Tibial nerve (tissue), 4 donors: ENCODE measurements at places on chromosomes 6 and 20.
A peak's percentile ranks its signal among the peaks of the same experiment; 100 is the strongest.

DNA sequence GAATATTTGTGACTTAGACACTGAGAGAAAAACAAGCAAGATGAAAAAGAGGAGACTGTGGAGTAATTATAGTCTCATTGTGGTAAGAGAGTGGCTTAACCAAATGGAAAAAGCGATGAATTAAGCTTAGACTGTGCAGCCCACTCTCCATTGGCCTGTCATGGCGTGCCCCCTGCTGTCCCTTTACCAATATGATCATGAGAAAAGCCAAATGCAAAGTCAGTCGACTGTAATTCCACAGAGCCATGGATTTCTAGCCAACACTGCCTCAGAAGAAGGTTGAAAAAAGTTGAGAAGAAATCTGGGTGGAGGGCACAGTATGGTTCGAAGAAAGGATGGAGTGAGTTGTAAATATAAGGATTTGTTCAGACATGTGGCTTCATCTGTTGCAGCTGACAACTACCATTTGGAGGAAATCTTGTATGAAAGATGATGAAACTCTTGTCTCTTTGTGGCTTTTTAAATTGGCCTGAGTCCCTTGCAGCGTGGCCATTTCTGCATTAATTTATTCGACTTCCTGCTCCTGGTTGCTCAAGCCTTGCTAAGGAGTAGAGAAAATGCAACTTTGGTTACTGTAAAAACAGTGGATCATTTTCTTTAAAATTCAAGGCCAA, 251.4 kb downstream of the DOK5 start:
- H3K4me1 ChIP-seq, result no peaks in the 10 kb centered on the region
- no peak overlapping the region for H3K27ac ChIP-seq
- H3K36me3 ChIP-seq, result no peaks in the 10 kb centered on the region
- H3K4me3 ChIP-seq, result no peak overlapping the region
- H3K27me3 ChIP-seq, result no peaks in the 10 kb centered on the region

DNA sequence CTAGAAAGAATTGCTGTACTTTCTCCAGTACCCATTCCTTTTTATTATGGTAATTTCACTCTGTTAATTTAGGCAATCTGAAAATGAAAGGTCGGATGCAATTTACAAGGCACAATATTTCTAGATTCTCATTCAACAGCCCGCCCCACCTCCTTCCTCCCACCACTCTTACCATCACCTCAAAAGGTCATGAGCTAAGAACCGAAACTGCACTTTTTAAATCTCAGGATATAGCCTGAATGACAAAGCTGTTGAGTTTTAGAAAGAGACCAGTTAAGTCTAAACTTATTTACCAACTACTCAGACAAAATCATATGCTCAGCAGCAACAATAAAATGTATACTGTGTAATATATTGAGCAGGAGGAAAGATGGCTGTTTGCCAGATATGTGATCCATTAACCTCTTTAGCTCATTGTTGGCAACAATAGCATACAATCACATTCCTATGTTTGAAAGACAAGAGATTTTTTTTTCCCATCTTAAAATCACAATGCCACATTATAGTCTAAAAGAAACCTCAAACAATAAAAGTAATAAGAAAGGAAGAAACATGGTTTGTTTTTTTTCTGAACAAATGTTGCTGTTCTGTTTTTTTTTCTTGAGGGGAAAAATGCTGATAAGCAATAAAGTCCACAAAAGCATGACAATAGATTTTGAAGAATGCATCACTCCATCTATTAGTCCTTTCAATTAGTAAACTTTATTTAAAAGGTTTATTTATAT, 1.6 kb upstream of the HS3ST5 start:
- DNase-seq, result no peak
- H3K36me3 ChIP-seq, result no peaks in the 10 kb centered on the region
- peaks cover 13% of the 10 kb centered on the region for H3K27me3 ChIP-seq
- peaks cover 36% of the 10 kb centered on the region for H3K4me1 ChIP-seq
- no peak overlapping the region for H3K4me3 ChIP-seq
- no peak overlapping the region for H3K27ac ChIP-seq

DNA sequence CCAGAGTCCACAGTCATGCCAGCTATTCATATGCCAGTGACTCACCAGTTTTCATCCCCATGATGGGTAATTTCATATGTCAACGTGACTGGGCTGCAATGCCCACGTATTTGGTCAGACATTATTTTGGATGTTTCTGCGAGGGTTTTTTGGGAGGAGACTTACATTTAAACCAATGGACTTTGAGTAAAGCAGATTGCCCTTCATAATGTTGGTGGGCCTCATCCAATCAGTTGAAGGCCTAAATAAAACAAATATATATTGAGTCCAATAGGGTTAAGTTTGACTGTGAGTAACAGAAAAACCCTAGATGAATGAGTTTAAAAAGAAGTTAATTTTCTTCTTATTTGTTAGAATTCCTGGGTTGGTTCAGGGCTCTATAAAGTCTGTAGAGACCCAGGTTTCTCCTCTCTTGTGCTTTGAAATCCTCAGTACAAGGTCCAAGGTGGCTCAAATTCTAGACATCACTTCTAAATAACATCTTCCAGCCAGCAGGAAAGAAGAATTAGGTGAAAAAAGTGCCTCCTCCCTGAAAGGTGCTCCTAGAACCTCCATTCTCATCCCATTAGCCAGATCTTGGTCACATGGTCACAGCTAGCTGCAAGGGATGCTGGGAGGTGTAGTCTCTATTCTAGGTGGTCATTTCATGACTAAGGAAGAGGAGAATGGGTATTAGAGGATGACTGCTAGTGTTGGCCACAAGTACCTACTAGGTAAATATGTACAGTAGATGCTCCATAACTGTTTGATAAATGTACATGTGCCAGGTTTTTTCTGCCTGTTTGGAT, 16.7 kb upstream of the NEDD9 start:
- no peak overlapping the region for H3K4me3 ChIP-seq
- H3K36me3 ChIP-seq, result no peaks in the 10 kb centered on the region
- no peaks in the 10 kb centered on the region for H3K27me3 ChIP-seq
- H3K4me1 ChIP-seq, result peaks cover 36% of the 10 kb centered on the region

- peak overlapping the region; percentile 28 for H3K4me3 ChIP-seq
- H3K27ac ChIP-seq, result no peak overlapping the region
- H3K27me3 ChIP-seq, result no peaks in the 10 kb centered on the region
Observed at GRCh38 chr6:37535759-37536490, 36.2 kb upstream of the CCDC167 start.
